HT-29 (cell line): ENCODE measurements at places on chromosomes 12 and 14. TPM values are rescaled to one million over a fixed set of nuclear protein-coding genes. Genes with fewer than 3 reads are reported as not detected.

DNA sequence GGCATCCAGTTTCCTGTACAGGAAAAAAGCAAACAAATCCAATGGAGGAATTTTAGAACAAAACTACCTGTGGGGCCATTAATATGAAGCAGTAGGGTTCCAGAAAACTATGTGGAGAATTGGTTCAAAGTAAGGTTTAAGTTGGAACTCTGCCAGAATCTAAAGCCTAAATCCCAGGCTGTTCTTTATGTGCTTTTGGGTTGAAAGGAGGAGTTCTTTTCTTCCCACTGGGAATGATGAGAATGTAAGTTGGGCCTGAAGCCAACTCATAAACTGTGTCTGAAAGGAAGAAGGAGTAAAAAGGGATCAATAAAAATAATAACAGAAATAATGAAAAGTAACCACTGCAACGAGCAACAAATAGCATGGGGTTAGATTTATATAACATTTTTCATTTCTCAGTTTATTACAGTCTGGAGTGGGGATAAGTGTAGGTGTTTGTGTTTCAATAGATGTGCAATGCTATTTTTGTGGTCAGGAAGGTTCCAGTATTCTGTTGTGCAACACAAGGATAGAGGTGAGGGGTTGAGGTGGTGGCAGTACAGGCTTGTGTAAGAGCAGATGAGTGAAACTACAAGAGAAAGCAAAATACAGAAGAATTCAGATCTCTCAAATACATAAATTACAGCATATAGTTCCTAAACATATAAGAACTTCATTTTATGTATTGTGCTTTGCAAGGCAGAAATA is 373.6 kb downstream of the EMP1 start:
- peak; percentile 68 for DNase-seq

DNA sequence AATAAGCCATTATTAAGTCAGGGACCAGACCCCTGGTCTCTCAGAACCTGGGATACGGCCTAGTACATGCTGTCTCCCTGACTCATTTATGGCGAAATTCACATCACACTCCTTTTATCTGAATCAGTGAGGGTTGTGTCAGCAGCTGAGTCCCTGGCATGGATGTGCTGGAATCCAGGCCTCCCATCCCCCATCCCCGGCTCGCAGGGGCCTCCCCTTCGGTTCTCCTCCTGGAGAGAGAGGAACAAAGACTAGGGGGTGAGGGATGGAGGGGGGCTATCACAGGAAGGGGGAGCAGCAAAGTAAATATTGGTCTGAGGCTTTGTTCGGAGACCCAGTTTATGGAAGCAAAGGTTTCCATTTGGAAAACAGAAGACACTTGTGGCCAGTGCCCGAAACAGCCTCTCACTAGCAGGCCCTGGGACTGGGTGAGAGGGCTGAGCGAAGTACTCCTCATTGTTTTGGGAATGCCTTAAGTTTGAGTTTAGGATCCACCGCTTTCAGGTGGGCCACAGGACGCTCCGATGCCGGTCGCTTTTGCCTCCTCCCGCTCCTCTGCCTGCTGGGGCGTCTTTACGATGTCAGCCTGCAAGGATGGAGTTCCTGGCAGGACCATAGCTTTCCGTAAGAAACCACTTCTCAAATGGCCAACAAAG is 145.0 kb downstream of the PRKCH start:
- no peak for DNase-seq

GRCh38 chr12:50660425-50660822 is 103.5 kb upstream of the ATF1 start:
- DNase-seq: no peak

- DNase-seq: no peak
These were observed 75.3 kb upstream of the C14orf180 start for GRCh38 chr14:104504172-104504735.

DNA sequence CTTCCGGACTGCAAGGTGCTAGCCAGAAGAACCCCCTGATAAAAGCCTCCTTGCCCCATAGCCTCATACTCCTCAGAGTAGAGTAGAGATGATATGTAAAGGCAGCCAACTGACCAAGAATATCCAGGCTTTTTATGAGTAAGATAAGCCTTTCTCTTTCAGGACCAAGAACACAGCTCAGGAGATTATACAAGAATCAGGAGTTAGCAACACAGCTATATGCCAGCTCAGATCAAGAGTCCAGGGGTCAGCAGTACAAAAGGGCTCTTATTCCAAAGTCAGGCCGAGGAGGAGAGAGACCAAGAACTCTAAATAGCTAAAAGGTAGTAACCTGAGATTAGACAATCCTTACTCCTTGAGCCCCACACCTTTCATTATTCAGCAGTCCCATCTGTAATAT is 135.3 kb downstream of the BTG1 start:
- DNase-seq: no peak

- no peak for DNase-seq
These were observed 75.1 kb upstream of the CAPRIN2 start for GRCh38 chr12:30829876-30830275.

DNA sequence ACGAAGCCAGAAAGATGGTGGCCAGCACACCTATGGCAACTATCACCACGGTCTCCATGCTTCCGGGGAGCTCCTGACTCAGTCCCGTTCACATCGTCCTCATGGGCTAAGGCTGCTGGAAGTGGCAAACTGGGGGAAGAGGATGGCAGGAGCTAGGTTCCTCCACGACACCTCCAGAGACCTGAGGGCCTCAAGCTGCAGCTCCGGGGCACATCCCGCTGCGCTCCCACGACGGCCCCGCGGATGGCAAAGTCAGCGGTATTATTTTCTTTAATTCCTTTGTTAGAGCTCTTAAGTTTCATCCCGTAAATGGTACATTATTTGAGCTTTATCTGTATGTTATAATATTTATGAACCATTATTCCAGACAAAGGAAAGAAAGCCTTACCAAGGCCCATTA is 190.5 kb downstream of the DACT1 start:
- no peak for DNase-seq

DNA sequence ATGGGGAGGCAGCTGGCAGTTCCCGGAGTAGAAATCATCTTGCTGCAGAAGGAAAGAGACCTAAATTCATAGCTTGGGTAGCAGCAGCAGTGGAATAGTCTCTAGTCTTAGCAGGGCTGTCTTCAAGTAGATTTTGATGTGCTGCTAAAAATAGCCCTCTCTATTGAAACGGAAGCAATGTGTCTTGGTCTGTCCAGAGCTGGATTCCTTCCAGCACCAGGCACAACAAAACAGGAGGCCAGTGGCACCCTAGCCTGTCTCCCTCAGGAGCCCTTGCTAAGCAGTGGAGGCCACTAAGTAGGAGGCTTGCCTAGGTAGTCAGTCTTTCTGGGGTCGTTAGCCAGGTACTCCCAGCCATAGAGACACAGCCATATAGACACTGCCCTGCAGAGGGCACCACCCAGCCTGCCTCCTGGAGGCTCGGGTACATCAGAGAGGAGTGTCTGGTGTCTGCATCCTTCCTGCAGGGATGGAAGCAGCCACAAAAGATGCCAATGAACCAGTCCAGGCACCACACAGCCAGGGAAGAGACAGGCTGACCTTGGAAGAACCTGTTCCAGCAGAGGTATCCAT is 97.5 kb downstream of the CRACR2A start:
- DNase-seq: peak; percentile 40

- DNase-seq: peak; percentile 57
These were observed 8.6 kb downstream of the PLEKHH1 start for GRCh38 chr14:67541448-67542387.

DNA sequence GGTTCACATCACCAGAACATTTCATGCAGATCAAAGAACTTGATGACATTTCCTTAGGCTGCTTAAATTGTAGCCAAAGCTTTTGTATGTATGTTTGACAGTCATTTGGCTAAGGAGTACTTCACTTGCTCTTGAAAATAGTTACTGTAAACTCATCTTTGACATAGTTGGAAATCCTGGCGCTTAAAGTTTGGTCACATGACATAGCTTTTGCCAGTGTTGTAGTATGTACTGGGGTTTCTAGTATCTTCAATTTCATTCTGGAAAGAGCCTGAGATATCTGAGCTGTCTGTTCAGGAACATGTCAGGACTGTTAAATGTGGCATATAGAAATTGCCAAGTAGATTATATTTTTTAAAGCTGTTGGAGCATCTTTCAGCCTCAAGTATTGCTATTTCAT is 55.7 kb downstream of the WDR20 start:
- no peak for DNase-seq

The NELL2 gene
- total RNA-seq: not detected in 2 replicates

The RTN1 gene
- not detected in 2 replicates for total RNA-seq

The CATSPERB gene
- total RNA-seq: 0.03 and 0.61 TPM in 2 replicates

The ERP27 gene
- total RNA-seq: 0.28 and 0.37 TPM in 2 replicates

The ADCY4 gene
- total RNA-seq: 1.6 and 2.9 TPM in 2 replicates
